Activated CD8-positive, alpha-beta memory T cell treated with anti-CD3 and anti-CD28 coated beads for 1 hour (primary cell): ENCODE measurements at places on chromosomes 6 and 20.

GRCh38 chr6:126307849-126308248 lies 32.1 kb upstream of the CENPW start:
- no peak for DNase-seq

DNA sequence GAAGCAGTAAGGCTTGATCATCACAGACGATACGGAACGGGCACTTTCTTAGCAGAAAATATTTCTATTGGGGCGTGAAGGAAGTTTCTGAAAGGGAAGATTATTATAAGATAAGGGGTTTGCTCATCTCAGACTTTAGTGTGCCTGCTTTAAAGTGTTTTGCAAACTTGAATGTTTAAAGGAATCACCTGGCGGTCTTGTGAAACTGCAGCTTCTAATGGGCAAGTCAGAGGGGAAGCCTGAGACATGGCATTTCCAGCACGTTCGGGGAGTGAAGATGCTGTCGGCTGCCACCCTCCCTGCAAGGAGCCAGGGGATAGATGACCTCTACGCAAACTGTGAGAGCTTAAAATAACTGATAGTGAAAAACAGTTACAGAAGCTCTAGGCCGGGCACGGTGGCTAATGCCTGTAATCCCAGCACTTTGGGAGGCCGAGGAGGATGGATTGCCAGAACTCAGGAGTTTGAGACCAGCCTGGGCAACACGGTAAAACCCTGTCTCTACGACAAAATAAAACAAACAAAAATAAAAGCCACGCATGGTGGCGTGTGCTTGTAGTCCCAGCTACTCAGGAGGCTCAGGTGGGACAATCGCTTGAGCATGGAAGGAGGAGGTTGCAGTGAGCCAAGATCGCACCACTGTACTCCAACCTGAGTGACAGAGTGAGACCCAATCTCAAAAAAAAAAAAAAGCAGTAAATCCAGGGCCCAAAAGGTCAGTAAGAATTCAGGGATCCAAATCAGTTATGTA lies 2.3 kb upstream of the KIF16B start:
- no peak for DNase-seq

- no peak for DNase-seq
Observed at GRCh38 chr6:90372885-90373284, 76.2 kb upstream of the BACH2 start.

GRCh38 chr20:10578607-10579006 lies 95.2 kb downstream of the JAG1 start:
- DNase-seq: no peak

DNA sequence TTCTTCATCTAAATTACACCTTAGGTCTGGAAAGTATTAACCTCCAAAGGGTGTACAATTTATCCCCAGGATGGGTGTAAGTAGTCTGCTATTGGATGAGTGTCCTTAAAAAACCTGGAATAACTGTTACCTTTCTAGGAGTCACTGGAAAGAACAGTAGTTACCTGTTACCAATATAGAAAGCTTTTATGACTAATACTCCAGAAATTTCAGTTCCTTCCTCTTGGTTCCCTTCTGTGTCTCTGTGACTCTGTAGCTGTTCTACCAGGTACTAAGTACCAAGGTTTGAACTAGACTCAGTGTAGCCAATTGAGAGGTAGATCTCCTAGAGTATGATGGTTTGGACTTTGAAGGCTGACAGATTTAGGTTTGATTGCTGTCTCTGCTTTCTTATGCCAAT lies 47.0 kb upstream of the TBX18 start:
- DNase-seq: no peak
